ENCODE measurements at places on chromosomes 5 and 9.

DNA sequence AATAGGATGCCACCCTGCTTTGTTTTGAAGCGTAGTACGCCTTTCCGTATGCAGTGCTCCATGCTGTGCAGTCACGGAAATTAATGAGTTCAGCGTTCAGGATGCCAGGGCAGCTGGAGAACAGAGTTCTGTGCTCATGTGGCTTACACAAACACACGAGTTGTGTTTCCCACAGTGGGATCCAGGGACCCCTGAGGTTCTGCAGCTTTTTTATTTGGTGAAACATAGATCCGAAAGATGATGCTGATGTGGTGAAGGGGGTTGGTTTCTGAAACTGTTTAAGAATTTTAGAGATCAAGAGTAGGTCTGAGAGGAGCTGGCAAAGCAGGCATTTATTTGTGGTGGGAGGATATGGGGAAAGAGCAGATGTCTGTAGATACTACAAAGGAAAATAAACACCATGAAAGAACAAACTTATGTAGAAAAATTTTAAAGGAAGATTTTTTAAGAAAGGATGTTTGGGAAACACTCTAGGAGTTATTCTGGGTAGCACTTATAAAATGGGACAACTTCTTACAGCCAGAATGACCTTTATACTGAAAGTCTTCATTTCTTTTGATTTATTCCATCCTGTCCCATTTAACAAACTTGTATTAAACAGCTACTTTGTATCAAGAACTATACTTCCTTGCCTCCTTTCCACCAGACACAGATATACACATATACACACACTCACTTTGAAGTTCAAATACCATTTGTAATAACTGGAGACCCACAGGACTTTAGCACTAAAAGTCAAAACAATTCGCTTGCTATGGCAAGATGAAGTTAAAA lies 52.7 kb downstream of the ITGA1 start:
- no peak overlapping the region for H3K4me3 ChIP-seq
- no peaks in the 10 kb centered on the region for H3K4me1 ChIP-seq
- H3K27ac ChIP-seq = no peak overlapping the region
- no peaks in the 10 kb centered on the region for H3K36me3 ChIP-seq
- no peaks in the 10 kb centered on the region for H3K27me3 ChIP-seq

GRCh38 chr9:22645893-22646292 lies 199.3 kb downstream of the DMRTA1 start:
- H3K27me3 ChIP-seq = no peaks in the 10 kb centered on the region
- H3K36me3 ChIP-seq = no peaks in the 10 kb centered on the region
- no peak for DNase-seq
- no peak overlapping the region for H3K4me3 ChIP-seq

DNA sequence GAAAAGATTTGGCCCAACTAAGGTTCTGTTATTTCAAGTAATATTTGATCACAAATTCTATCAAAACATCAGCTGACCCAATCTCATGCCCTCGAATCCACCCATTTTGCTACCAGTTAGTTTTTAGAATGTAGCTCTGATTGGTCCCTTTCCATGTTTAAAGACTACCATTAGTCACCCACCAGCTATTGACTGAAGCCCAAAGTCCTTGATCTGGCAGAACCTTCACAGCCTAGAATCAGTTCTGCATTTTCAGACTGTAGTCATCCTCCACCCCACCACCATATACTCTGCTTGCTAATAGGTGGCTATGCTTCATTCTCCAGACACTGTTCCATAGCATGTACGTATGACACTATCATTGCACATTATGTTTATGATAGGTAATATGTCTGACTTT lies 182.2 kb upstream of the TARS1 start:
- no peak overlapping the region for H3K4me3 ChIP-seq
- H3K27ac ChIP-seq = no peak overlapping the region
- no peaks in the 10 kb centered on the region for H3K27me3 ChIP-seq
- no peak for DNase-seq
- no peaks in the 10 kb centered on the region for H3K36me3 ChIP-seq

DNA sequence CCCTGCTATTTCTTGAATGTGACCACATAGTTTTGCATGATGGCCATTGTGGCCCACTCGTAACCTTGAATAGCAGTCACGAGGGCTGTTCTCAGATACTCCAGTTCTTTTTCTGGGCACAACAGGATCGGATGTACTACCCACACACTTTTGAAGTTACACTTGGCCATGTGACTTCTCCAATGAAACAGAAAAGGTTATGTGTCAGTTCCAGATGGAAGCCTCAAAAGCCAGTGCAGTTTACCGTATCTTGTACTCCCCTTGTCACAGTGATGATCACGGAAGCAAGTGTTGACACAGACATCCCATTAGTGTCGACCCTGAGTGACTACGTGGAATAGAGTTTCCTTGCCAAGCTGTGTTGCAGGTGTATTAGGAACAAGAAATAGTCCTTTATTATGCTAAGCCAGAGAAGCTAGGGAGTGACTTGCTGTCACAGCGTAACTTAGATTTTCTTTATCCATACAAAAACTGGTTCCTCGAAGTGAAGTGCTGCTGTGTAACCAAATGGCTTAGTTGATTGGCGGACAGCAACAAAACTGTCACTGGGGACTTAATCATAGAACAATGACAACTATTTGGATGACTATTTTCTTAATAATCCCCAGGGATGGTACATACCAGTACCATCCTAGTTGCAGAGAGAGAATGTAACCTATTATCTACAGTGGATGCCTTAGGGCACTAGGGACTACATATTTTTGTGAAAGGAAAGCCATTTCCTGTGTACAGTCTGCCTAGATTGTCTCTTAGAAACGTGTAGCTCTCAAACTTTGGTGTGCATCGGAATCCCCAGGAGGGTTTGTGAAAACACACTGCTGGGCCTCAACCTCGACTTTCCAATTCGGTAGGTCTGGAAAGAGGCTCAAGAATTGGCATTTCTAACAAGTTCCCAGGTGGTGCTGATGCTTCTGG lies 90.1 kb upstream of the DMRT1 start:
- H3K36me3 ChIP-seq = no peaks in the 10 kb centered on the region
- no peaks in the 10 kb centered on the region for H3K4me1 ChIP-seq
- DNase-seq = no peak

DNA sequence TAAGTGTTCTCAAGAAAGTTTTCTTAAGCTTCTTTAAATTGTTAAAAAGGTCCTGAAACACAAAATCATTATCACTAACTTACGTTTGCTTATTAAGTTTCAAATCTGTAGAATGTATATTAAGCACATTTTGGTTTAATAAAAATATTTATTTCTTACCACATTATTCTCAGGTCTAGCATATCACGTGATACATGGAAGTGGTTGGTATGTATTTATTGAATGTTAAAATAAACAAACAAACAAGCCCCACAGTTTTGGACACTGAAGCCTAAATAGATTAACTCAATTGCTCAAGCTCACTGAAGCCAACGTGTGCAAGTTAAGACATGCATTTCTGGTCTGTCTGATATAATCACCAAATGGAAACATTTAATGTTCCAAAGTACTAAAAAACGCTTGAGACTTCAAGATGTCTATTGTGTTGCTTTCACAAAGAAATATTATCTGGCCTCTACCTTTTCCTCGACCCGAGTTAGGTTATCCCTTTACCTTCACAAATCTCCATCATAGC lies 1136.9 kb downstream of the TAF11L14 start:
- H3K4me1 ChIP-seq = no peaks in the 10 kb centered on the region
- H3K27ac ChIP-seq = no peak overlapping the region
- no peaks in the 10 kb centered on the region for H3K36me3 ChIP-seq
- no peak overlapping the region for H3K4me3 ChIP-seq
